Stimulated activated CD4-positive, alpha-beta T cell treated with anti-CD3 and anti-CD28 coated beads, Interleukin-1b, Interleukin-23, amount 100 ng/mL, for 1 hour (primary cell): ENCODE measurements at places on chromosomes 11 and 22.

DNA sequence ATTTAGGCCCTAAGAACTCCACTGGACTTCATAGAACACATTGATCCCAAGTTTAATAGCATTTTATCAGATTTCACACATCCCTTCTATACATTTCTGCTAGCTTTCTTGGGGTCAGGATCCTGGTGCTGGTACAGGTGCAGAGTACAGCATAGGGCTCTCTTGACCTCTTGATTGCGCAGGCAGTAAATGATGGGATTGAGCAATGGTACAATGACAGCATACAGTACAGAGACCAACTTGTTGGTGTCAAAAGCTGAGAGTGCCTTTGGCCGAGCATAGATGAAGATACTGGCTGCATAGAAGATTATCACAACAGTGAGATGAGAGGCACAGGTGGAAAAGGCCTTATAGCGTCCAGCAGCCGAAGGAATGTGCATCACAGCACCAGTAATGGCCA, 4.8 kb downstream of the OR6A2 start:
- no peak for DNase-seq

- DNase-seq: no peak
Measured at GRCh38 chr11:82194521-82194920, 539.1 kb downstream of the FAM181B start.

GRCh38 chr11:35911013-35911412, 32.8 kb upstream of the LDLRAD3 start:
- no peak for DNase-seq

DNA sequence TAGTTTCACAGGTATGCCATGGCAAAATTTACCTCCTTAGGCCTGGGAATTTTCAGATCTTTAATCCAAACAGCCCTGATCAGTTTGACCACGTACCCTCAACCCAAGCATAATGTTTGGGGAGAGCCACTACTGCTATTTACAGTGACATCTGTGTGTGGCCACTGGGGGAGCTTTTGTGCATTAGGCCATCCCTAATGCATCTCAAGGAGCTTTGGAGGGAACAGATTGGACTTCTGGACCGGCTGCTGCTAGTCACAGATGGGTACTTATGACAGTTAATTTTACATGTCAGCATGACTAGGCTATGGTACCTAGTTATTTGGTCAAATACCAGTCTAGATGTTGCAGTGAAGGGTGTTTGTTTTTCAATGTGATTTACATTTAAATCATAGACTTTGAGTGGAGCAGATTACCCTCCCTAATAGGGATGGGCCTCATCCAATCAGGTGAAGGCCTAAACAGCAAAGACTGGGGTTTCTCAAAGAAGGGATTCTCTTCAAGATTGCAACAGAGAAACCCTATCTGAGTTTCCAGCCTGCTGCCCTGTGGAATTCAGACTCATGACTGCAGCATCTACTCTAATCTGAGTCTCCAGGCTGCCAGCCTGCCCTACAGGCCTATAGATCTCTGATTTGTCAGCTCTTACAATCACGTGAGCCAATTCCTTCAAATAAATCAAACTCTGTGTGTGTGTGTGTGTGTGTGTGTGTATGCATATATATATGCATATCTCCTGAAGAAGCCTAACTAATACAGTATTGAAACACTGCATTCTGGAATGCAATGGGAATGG, 38.0 kb upstream of the GALNT18 start:
- no peak for DNase-seq

DNA sequence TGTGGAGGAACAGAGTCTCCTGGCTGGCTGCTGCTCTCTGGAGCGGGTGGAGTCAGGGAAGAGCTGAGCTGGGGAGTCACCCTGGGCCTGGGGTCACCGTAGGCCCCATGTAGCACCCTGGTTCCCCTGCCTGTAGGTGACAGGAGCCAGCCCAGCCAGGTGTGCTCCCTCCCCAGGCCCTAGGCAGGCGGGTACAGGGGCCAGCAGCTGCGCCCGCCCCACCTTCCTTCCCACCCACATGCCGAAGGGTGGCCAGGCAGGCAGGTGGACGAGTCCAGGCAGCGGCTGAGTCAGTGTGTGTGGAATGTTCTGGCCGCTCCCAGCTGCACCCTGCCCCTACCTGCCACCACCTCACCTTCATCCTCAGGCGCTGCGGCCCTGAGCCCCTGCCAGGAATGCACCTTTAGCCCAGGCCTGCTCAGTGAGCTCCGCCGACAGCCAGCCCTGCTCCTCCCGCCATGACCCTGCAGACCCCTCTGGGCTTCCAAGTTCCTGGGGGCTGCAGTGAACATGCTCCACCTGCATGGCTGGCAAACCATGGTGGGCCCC, 654 bp upstream of the SYT8 start:
- no peak for DNase-seq
